ENCODE measurements at places on chromosomes 2 and 18. TPM values are rescaled to one million over a fixed set of nuclear protein-coding genes. Genes with fewer than 3 reads are reported as not detected.
A peak's percentile ranks its signal among the peaks of the same experiment; 100 is the strongest.

ZBTB7C gene
- 0.16 TPM for total RNA-seq

TRIM43 gene
- total RNA-seq = not detected

RASGRP3 gene
- total RNA-seq = 25.8 TPM

RESP18 gene
- total RNA-seq = not detected

DNA sequence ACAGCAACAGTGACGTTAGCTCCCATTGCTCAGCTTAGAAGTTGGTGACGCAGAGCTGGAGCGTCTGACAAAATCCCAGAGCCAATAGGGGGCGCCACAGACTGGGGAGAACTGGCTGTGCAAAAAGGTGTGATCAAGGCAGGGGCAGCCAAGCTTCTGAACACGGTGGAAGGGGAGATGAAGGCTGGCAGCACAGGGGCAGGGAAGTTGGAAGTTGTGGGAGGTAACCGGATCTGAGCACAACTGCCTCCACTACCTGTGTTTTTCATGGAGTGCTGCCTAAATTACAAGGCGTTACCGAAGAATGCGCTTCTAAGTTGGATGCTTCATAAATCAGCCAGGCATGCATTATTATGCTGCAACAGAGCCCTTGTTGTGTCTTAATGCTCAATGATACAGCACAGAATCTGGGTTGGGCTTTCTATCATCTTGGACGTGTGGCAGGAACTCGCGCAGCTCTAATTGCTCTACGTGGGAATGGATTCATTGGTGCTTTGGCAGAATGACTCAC is 370.0 kb downstream of the SLC4A3 start:
- peak; percentile 16 for DNase-seq

ARHGEF33 gene
- total RNA-seq = not detected

- DNase-seq = no peak
Measured at GRCh38 chr2:54630858-54631497, 92.5 kb upstream of the EML6 start.

DNA sequence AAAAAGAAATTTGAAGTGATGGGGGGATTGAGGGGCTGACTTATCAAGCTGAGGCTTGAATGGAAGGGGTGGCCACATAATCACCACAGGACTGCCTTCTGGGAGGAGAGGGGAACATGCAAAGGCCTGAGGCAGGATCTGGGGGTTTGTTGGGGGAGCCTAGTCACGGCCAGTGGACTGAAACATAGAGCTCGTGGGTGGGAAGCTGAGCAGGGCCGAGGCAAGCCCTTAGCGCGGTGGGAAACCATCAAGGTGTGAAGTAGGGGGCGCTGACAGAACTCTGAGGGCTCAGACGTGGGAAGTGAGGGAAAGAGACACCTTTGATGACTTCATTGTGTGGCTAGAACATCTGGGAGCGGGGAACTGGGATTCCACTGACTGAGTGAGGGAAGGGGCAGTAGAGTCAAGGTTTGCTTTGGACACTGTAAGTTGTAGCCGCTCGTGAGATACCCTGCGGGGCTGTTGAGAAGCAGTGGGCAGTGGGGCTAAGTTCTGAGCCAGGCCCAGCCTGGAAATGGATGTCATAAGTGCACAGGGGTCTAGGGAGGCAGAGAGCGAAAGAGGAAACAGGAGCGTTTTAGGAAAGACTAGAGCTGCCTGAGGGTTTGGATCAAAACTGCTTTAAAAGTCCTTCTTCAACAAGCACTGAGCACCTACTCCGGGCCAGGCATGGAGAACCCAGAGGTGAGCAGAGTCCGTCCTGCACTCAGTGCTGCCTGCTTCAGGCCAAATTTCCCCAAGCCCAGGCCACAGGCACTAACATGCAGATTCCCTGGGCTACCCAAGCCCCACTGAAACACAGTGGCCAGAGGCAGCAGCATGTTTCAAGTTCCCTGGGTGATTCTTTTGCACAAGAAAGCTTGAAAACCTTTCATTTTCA is 686 bp upstream of the SNORC start:
- no peak for DNase-seq

DNA sequence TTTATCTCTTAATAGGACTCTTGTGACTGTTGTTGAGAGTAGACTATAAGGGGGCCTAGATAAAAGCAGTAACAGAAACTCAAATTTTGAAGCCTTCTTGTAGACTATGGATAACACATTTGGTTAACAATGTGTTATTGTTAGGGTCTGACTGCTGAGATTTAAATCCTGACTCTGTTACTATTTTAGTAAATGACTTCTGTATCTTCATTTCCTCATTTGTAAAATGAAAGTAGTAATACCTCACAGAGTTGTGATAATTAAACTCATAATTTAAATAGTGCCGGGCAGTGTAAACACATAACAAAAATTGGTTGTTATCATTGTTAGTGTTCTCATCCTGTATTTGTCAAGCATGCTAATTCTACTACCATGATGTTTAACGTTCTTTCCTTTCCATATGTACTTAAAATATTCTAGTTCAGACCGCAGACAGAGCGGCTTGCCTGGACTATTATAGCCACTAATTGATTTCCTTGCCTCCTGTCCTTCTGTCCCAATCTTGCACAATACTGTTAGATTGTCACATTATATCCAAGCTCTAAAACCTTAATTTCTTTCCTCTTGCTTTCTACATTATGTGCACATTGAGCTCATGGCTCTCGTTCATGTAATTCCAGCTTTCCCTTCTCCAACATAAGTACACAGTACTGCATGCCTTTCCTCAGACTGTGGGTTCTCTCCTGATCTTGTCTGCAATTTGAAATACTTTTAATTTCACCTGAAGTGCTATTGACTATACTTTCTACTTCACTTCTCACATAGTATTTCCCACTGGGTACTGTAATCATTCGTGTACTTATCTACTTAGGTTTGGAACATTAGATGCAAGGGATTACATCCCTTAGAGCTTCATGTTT is 48.4 kb downstream of the RBBP8 start:
- DNase-seq = no peak

NIFK gene
- 102 TPM for total RNA-seq

- DNase-seq = peak; percentile 68
Measured at GRCh38 chr2:226869371-226869770, 33.5 kb downstream of the RHBDD1 start.

DNA sequence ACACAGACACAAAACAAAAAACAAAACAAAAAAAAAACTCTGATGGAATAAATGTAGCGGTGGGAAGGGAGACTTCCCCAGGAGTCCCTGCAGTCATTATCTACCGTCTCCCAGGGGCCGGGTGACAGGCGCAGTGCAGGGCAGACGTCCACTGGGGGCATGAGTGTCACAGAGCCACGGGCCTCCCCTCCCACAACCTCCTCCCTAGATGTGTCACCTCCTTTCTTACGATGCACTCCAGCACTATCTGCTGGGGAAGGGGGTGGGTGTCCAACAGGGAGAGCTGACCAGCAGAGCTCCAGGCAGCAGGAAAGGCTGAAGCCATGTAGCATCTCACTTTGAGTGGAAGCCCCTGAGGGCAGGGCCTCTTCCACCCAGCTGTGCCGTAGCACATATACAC is 84.5 kb downstream of the LONRF2 start:
- no peak for DNase-seq

DNA sequence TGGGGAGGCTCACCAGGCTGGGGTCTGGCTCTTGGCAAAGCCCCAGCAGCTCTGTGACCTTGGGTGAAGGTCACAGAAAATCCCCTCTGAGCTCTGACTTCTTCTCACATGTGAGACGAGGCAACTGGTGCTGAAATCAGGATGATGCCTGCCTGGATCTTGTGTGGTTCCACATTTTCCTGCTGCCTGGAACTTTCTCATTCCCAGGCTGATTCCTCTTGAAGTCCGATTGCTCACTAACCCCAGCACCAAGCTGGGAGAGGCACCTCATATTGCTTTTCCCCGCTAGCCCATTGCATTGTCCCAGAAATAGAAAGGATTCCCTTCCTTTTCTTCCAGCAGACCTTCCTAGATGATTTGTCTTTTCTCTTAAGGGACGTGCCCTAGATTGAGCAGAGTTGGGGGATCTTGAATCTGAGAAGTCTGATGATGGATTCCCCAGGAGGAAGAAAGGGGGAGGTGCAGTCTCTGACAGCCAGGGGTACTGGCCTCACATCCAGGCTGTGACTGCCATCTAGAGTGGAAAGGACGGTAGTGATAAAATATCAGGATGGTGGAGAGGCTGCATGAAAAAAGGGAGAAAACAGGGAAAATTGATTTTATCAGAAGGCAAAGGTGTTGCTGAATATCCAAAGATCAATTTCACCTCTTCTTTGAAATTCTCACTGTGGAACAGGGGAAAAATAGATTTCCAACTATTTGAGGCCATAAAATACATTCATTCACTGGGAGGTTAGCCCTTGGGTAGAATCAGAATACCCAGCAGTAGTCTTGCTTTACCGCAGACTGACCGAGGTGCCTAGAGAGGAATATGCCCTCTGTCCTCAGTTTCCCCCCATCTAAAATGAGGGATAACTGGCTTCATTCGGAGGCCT is 96.3 kb downstream of the FAM210A start:
- DNase-seq = peak; percentile 86

DNA sequence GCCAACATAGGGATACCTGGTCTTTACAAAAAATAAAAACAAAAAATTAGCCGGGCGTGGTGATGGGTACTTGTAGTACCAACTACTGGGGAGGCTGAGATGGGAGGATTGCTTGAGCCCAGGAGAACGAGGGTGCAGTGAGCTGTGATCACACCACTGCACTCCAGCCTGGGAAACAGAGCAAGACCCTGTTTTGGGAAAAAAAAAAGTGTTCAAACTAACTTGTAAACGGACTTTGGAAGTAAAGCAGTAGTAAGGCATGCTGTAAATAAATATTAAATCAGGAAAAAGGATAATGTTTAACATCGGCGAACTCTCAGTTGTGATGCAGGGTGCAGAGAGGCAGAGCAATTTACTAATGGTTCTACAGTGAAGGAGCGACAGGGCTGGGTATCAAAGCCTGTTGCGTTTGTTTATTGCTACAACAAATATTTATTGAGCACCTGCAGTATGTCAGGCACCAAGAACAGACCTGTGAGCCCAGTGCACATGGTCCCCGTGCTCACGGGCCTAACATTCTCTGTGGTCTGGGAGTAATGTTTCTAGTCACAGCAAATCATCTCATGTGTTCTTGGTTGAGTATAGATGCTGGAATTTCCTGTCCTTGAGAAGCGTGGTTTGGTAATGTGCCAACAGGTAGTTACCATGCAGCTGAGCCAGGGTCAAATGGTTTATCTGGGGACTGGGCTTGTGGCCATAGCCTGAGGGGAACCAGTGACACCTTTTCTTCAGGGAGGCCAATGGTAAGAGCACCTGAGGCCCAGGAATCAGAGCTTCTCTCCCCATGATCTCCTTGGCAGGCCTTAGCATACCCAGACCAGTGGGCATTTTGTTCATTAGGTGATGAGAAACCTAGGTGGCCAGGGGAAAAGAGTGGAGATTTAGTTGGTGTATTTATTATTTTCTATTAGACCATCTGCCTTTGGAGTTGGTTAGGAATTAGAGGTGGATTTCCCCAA is 27.9 kb upstream of the GREB1 start:
- no peak for DNase-seq

EVA1A gene
- total RNA-seq = 7.4 TPM

GRCh38 chr2:105397025-105397722 is 1.7 kb downstream of the FHL2 start:
- DNase-seq = peak; percentile 36

GRCh38 chr2:128357506-128358370 is 39.1 kb upstream of the HS6ST1 start:
- DNase-seq = no peak
